ENCODE measurements at places on chromosomes 7 and 10.

DNA sequence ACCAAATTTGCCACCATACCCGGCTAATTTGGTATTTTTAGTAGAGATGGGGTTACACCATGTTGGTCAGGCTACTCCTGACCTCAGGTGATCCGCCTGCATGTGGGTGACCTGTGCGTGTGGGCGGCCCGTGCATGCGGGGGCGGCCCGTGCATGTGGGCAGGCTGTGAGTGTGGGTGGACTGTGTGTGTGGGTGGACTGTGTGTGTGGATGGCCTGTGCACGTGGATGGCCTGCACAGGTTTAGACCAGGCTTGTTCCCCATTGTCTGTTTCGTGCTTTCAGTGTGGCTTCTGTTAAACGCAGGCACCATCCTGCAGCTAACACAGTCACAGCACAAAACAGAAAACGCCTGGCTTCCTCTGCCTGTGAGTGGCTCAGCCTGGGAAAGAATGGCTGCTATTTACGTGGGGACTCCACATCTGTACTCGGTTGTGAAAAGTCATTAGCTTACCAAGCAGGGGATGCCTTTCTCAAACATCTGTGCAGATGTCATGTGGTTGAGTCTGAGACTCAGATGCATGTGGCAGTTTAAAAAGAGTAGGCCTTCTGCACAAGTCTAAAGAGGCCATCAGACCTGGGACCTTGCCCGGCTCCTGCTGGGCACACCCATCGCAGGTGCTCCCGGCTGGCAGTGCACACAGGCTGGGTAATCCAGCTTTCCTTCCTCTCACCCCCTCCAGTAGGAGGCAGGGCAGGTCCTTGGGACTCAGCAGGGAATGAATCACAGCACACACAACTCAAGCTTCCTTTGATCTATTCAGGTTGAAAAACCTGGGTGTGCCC is 91.6 kb downstream of the COBL start:
- DNase-seq, result no peak

GRCh38 chr7:133431134-133431724 is 178.4 kb downstream of the EXOC4 start:
- DNase-seq, result no peak

GRCh38 chr10:86287110-86287793 is 79.3 kb downstream of the GRID1 start:
- DNase-seq, result no peak

DNA sequence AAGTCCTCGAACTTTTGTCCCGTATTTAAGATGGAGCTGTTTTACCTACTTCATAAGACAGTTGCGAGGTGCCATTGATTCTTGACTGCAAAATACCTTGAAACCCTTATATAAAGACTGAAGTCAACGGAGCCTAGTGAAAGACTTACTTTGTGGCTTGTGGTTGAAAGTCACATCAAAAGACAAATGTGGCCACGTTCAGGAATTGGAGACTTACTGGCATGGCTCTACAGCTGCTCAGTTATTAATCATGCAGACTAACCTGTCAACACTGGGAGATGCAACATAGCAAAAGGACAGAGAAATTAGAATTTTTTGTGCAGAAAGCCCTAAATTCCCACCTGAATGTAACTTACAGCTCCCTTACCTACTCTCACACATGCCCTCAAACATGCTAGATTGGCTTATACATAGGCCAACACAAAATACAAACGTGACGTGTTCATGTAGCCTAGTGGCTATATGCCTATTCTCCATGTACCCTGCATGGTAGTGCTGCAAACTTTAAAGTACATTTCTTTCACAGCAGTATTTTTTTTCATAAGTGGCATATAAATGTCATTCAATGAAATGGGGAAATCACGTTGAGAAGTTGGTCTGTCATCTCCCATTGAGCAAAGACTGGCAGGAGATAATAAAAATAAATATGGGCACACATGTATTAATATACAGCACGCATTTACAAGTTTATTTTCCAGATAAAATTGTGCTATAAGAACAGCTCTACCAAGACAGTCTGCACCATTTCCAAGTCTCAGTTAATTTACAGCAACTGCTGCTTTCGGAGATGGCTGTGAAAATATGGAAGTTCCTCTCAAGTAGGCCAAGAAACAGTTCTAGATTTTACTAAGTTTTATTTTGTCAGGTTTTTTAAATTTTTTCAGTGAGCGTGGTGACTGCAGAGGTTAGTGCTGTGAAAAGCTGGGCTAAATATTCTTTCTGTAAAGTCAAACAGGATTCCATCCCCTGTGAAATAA is 170.4 kb upstream of the C7orf33 start:
- no peak for DNase-seq

GRCh38 chr7:28615091-28615490 is 202.8 kb downstream of the CREB5 start:
- no peak for DNase-seq

GRCh38 chr7:39509912-39510311 is 56.3 kb upstream of the YAE1 start:
- no peak for DNase-seq

- no peak for DNase-seq
Measured at GRCh38 chr7:84735011-84735410, 451.8 kb downstream of the SEMA3D start.

GRCh38 chr7:32605032-32605431 is 109.7 kb downstream of the AVL9 start:
- no peak for DNase-seq

- no peak for DNase-seq
Measured at GRCh38 chr10:63712717-63713115, 191.5 kb downstream of the REEP3 start.

DNA sequence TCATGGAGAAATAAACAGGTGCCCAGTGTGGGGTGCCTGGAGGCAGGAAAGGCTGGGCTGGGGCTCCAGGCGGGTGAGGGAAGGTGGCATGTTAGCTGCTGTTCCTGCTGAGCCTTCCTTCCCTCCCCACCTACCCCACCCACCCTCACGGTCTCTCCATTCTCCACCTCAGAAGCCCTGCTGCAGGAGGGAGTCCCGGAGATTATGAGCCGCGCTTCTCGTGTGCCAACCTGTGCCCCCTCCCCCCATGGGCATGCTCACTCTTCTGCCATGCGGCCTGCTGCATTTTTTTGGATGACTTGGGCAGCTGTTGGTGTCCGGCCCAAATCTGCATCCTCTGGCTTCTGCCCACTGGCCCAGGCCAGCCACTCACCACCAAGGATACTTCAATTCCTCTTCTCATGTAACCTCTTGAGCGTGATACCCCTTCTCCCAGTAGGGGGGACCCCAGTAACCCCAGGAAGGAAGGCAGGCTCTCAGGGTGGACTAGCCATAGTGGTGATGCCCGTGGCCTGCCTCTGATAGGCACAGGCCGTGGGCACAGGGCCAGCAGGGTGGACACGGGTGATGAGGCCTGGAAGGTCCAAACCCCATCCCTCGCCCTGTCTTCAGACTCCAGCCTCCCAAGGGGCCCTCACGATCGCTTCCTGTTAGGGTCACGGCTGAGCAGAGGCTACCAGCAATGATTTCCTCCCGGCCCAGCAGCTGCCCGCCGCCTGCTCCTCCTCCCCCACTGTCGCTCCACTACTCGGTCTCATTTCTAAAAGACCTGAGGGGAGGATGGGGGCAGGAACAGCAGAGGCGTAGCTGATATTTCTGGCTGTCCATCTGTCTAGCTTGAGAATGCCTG is 27.8 kb downstream of the UNC5B start:
- DNase-seq, result no peak

GRCh38 chr10:132787495-132788179 is 1.7 kb upstream of the NKX6-2 start:
- no peak for DNase-seq

GRCh38 chr10:74988054-74988775 is 123.2 kb upstream of the SAMD8 start:
- no peak for DNase-seq

GRCh38 chr7:30069096-30069867 is 41.1 kb downstream of the PLEKHA8 start:
- DNase-seq, result no peak

DNA sequence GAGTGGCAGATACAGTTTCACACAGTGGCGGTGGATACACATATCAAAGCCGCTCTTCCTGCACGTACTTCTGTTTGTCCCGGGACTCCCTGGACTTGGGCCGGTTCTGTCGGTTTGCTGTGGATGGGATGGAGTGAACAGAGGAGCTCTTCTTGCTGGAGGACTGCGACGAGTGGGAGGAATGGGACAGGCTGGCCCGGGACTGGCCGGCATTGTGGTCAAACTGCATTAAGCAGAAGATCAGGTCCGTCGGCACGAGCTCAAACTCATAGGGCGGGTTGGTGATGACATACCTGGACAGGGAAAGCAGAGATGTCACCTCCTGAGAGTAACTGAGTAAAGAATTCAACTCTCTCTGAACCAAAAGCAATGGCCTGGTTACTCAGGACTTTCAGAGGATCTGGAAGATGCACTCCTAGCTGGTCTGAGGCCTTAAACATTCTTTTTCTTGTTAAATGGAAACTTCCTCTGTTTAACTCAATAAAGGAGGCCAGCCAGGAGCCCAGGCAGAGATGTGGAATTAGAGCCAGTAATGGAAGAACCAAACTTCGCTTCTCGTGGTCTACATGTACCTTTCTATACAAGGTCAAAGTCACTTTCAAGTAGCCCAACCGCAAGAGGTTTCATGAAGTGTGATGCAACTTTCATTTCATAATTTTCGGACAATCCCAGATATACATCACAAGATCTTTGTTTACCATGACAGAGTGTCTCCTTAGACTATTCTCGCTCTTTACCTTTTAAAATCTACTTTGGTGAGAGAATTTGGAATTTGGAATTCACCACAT is 750.2 kb downstream of the KCNMA1 start:
- DNase-seq, result no peak

GRCh38 chr10:51031950-51032349 is 42.3 kb upstream of the PRKG1 start:
- no peak for DNase-seq

GRCh38 chr10:57657164-57657765 is 610.4 kb downstream of the IPMK start:
- peak; percentile 17 for DNase-seq

DNA sequence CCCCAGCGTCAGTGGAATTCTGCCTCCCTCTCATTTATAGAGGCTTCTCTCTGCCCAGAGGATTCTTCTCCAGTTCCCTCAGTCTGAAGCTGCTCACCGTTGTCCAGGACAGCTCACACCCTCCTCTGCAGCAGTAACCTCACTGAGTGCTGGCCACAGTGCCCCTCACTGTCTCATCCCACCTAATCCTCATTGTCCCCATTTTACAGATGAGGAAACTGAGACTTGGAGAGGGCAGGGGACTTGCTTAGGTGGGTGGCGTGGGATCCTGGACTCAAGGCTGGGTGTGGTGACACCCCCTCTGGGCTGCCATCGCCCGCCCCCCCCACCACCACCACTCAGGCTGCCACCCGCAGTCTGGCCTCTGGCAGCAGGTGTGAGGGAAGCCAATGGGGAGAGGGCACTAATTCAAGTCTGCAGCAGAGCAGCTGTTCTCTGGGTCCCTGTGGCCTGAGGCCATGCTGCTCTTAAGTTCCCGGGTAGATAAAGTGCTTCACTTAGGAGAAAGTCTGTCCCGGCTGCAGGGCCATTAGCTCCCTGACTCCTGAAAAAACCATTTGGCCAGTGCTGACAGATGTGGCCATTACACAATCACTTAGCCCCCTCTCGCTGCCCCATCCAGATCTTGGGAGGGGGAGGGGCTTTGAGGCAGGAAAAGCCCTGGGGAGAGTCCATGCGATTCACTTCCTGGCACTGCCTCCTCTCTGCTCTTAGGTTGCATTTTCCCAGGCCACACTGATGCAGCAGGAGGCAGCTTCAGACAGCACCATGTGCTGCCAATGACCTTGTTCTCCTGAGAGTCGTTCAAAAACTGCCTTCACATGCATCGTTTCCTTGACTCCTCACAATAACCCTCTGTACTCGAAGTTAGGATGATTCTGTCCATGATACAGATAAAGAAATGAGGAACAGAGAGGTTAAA is 36.3 kb downstream of the DRGX start:
- no peak for DNase-seq

DNA sequence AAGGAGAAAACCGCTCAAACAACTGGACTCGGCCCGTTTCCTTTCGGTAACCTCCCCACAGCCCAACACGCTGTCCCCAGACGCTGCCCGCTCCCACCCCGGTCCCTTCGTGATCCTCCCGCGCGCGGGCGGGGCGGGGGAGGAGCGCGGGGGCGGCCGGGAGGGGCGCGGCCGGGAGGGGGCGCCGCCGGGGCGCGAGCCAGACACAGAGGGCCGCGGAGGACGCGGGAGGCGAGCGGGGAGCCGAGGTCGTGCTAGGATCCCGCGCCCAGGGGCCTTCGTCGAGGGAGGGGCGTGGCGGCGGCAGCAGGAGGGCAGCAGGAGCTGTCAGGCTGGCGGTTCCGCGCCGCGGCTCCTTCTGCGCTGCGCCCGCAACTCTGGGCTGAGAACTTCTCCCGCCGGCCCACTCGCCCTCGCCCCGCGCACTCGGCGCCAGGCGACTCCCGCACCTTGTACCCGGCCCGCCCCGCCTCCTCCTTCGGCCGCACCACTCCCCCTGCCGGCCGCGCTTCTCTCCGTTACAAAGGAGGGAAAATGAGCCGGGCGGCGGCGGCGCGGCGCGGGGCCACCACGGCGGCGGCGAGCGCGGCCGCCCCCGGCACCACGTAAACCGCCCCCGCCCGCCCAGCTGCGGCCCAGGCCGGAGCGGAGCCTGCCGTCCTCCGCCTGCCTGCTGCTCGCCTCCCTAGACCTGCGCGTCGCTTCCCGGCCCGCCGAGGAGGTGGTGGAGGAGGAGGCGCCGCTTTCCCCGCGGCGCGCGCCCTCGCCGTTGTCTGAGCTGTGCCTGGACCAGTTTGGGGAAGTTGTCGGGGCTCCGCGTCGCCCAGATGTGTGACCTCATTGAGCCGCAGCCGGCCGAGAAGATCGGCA is at the start of gene CDK14:
CDK14 (plus strand) TSS at position 521 of the 870 bp plus-strand sequence; CDS start at position 828, 307 bp downstream.
- peak; percentile 33 for DNase-seq

DNA sequence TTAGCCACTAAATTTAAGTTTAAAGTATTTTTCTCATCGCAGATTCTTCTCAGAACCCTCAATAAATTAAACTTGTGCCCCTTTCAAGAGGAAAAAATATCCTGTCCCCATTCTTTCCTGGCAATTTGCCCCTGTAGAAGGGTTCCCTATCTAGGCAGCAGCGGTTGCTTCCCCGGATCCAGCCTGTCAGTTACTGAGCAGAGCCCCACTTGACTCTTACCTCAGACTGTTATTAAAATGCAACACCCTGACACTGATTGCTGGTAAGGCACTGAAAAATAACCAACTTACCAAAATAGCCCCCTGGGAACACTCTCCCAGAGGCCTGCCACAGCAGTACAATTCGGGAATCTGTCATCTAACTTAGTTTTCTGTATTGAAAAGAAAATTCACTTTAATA is 13.9 kb downstream of the LMTK2 start:
- no peak for DNase-seq

GRCh38 chr10:48792687-48793096 is 108.0 kb downstream of the WDFY4 start:
- no peak for DNase-seq

Measured in stimulated activated CD4-positive, alpha-beta T cell treated with anti-CD3 and anti-CD28 coated beads, Interleukin-2, amount 100 ng/mL, for 48 hours (primary cell).